ENCODE measurements at places on chromosomes 4 and X. TPM values are rescaled to one million over a fixed set of nuclear protein-coding genes. Genes with fewer than 3 reads are reported as not detected.

- no peak for DNase-seq
- H3K27ac ChIP-seq = no peak overlapping the region
- H3K27me3 ChIP-seq = no peaks in the 10 kb centered on the region
- no peak overlapping the region for H3K4me3 ChIP-seq
Measured at GRCh38 chr4:86096373-86096772, 263.5 kb downstream of the MAPK10 start.

DNA sequence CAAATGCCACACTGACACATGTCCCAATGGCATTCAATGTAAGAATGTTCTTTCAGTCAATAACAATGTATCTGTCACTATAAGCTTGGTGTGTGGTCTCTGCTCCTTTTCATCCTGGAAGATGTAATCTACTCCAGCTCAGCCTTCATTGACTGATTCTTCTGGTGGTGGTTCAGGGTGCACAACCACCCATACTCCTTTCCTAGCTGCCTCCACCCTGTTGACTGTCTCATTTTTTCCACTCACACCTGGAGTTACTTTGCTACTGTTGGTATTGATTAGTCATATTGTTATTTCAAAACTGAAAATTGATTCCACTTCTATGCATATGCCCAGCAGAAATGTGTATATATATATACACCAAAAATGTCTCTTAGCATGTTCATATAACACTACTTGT lies 140.5 kb downstream of the ASB9 start:
- H3K4me1 ChIP-seq = no peaks in the 10 kb centered on the region
- DNase-seq = no peak
- H3K27ac ChIP-seq = no peak overlapping the region
- H3K36me3 ChIP-seq = no peaks in the 10 kb centered on the region
- no peak overlapping the region for H3K4me3 ChIP-seq

DNA sequence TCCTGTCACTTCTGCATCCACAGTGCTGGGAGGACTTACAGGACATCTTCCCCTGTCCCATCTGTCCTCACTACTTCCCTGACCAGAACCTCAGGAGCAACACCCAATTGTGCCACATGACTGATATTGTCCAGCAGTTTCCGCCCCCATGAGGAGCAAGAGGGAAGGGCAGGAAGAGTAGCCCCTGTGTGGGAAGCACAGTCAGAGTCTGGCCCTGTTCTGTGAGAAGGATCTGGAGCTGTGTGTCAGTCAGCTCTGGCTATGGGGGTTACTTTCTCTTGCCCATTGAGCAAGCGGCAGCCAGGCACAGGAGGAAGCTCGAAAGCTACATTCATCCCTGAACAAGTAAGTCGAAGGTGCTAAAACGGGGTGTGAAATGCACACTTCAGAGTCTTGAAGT lies 14.8 kb upstream of the TRIM60 start:
- H3K4me3 ChIP-seq = no peak overlapping the region
- no peak overlapping the region for H3K27ac ChIP-seq
- no peaks in the 10 kb centered on the region for H3K27me3 ChIP-seq
- no peak for DNase-seq
- no peaks in the 10 kb centered on the region for H3K36me3 ChIP-seq

The RPL39 gene
- total RNA-seq = 3,177 TPM

The MAGEA2B gene
- total RNA-seq = not detected
